ENCODE measurements at places on chromosomes 2 and 18.

DNA sequence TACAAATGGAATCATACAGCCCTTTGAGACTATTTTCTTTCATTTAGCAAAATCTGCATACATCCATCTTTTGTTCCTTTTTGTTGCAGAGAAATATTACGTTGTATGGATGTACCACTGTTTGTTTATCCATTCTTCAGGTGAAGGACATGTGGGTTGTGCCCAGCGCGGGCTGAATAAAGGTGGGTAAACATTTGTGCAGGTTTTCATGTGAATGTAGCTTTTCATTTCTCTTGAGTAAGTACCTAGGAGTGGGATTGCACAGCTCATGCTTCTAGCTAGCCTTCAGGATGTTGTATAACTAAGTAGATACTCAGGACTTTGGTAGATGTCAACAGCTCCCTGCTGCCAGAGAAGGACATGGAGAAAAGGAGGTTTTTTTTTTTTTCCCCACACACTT lies 50.6 kb upstream of the SPRED2 start:
- DNase-seq: no peak

DNA sequence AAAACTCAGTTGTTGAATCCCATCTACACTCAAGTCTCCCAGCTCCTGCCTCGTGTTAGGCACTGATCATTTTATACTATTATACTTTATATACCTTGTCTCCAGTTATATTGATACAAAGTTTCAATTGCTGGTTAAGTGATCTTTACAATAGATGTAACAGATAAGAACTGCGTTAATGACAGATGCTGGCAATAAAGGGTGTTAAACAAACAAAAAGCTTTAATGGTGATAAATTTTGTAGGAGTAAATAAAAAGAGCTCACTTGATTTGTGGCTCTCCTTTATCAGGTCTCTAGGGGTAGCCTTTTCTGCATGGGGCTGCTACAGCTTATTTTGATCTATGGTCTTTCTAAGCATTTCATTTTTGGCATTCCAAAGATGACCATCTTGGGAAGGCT lies 106.9 kb upstream of the GAREM1 start:
- no peak for DNase-seq

- DNase-seq: no peak
These were observed 1216.1 kb upstream of the FAM98A start for GRCh38 chr2:34815052-34815741.

DNA sequence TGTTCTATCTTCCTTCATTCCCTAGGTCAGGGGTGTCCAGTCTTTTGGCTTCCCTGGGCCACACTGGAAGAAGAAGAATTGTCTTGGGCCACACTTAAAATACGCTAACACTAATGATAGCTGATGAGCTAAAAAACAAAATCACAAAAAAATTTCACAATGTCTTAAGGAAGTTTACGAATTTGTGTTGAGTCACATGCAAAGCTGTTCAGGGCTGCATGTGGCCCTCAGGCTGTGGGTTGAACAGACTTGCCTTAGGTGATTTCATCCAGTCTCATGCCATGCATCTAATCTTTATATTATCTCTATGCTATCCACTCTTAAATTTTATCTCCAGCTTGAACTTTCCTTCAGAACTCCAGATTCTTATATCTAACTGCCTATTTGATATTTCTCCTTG lies 80.1 kb downstream of the CCDC85A start:
- no peak for DNase-seq

Measured in right forelimb (tissue), 1 donor.